Fibroblast of the aortic adventitia (primary cell): ENCODE measurements at places on chromosomes 13 and 19. TPM values are rescaled to one million over a fixed set of nuclear protein-coding genes. Genes with fewer than 3 reads are reported as not detected.

GRIN2D gene
- 1.2 and 2.2 TPM in 2 replicates for total RNA-seq

DNA sequence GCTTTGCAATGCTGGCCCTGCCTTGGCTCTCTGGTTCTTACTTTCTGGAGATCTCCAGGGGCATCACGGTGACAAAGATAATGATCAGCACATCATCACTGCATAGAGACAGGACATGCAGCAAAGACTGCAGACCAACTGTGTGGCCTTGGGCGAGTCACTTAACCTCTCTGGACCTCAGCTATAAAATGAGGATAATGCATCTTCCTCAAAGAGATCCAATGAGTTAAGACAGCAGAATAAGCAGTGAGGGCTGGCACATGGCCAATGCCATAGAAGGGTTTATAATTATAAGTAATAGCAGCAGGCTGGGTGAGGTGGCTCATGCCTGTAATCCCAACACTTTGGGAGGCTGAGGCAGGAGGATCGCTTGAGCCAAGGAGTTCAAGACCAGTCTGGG, 2.4 kb downstream of the MAG start:
- DNase-seq: no peak

- DNase-seq: no peak
Observed at GRCh38 chr19:29770648-29771047, 41.1 kb upstream of the CCNE1 start.

- DNase-seq: peak; percentile 59
Observed at GRCh38 chr13:75079226-75079625, 402.7 kb downstream of the TBC1D4 start.

DNA sequence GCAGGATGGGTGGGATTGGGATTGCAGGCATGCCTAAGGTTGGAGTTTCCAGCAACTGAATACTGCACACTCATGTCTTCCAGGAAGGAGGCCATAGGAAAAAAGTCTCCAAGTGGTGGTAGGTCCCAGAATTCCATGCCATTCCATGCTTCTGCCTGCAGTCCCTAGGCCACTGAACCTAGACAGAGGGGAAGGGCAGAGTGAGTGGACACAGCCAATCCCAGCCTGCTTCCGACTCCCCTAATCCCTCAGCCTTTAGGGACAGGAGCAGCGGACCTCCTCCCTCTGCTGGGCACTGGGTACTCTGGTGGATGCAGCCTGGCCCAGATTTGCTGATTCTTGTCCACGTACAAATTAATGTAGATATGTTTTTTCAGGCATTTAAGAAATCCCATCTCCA, 17.0 kb downstream of the VSTM2B start:
- DNase-seq: no peak

GRCh38 chr13:113869263-113869662, 5.4 kb upstream of the GAS6 start:
- DNase-seq: no peak

- no peak for DNase-seq
Observed at GRCh38 chr13:111521030-111521429, 200.6 kb downstream of the TEX29 start.
